Esophagus squamous epithelium (tissue), 5 donors: ENCODE measurements at places on chromosomes 2 and 18. TPM values are rescaled to one million over a fixed set of nuclear protein-coding genes. Genes with fewer than 3 reads are reported as not detected.

DNA sequence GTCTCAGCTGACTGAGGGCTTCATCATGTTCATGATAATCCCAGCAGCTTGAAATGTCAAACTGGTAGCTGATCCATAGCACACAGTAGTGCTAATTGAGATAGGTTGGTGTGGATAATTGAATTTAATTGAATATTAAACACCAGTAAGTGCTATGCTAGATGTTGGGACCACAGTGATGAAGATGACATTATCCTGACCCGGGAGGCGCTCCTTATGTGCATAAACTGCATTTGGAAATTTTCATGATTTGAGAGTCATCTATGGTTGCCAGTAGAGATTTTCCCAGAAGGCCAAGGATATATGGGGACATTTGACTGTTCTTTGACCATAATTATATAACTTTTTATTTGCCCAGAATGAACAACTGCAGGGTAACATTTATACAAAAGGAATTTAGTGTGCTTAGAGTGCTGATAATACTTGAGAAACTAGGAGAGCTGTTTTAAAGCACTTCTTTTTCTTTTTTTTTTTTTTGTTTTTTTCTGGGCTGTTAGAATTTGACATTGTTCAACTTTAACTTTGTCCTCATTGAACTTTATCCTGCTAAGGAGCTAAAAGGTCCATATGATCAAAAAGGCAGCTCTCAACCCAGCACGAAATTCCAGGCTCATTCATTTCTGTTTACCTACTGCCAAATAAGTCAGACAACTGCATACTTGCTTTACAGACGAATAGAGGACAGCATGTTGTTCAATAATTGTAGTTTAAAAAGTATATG, 242.8 kb downstream of the NEDD4L start:
- no peak for DNase-seq

DNA sequence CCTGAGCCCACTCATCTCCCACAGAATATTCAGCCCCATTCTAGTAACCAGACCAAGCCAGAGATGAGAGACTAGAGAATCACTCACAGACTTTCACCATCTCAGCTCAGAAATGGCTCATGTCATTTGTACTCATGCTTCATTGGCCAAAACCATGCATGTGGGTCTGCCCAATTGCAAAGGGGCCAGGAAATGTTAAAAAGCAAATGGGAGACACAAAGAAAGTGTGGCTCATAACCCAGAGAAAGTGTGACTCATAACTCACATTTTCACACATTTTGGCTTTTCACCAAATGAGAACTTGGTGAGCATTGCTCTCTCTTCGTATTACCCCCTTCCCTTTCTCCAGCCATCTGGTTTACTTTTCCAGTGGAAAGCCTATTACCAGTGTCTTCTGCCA, 66.2 kb downstream of the MDH1 start:
- DNase-seq = no peak

GRCh38 chr2:46547223-46548102, 68.1 kb downstream of the TMEM247 start:
- no peak for DNase-seq

DNA sequence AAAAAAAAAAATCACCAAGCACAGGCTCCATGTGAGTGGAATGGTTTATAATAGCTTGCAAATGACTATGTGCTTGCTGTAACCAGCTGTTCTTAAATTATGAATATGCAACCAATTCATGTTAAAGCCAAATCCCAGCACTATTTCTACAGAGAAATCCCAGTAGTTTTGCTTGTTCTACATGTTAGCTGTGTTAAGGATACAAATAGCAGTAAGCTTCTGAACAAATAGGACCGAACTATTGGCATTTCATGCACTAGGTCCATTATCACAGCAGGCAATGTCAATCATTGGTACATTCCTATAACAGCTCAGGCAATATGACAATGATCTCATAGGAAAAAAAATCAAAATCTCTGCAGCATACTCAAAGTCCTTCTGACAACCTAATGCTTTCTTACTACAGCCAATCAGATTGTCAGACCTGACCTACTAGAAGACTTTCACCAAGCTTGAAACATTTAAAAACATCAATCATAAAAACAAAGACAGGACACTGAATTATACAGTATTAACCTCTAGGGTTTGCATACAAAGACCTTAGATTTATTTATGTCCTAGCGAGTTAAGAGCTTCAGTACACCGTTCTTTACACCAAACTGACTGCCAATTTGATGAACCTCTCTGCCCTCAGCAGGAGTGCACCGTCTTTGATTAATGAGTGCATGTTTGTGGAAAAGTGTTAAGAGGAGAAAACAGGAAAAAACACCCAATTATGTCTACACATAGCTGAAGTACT, 6.4 kb downstream of the BAZ2B start:
- DNase-seq = no peak

DNA sequence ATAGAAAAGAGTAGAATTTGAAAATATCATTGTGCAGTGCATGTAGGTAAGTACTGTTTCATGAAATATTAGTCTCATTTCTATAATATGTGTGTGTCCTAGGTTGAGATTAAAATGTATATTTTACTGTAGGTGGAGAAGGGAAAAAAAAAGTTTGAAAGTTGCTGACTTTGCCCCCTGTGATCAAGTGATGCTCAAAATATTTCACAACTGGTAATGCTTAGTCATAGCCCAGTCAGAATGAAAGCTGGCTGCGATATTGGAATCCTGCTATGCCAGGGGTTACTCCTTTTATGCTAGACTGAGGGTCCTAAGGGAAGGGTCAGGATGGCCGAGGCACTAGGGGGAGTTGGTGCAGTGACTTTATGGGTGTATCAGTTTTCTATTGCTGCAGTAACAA, 19.5 kb upstream of the CFAP36 start:
- no peak for DNase-seq

GRCh38 chr2:85132834-85133637, at the start of gene TCF7L1:
TCF7L1 (plus strand) TSS chr2:85133392; CDS start chr2:85133685, 293 bp downstream.
- no peak for DNase-seq

GRCh38 chr2:124804014-124804940, 779.2 kb downstream of the CNTNAP5 start:
- no peak for DNase-seq

GRCh38 chr2:104368089-104368488, 485.8 kb upstream of the POU3F3 start:
- DNase-seq = no peak

GRCh38 chr2:12257476-12257875, 459.3 kb upstream of the TRIB2 start:
- no peak for DNase-seq

GRCh38 chr2:74741629-74742028, 87.6 kb downstream of the SEMA4F start:
- DNase-seq = no peak

GRCh38 chr18:55422456-55423180, 165.4 kb downstream of the TCF4 start:
- DNase-seq = no peak

- no peak for DNase-seq
Observed at GRCh38 chr2:235011929-235012631, 60.3 kb downstream of the SH3BP4 start.

DNA sequence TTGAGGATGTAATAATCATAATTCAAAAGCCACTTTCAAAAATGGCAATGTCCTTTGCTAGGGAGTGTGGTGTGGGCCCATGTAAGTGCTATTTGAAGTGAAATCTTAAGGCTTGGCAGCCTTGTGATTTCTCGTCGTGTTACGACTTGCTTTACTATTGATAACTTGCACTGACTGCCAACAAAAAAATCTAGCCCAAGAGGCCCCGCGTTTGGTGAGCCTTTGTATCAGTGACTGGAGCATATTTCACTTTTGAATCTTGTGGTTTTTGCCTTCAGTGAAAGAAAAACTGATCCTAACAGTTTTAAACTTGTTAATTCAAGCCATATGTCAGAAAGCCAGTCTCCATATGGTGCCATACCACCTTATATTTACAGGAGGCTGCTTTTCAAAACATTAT, 248.0 kb downstream of the TMEM182 start:
- DNase-seq = no peak

DNA sequence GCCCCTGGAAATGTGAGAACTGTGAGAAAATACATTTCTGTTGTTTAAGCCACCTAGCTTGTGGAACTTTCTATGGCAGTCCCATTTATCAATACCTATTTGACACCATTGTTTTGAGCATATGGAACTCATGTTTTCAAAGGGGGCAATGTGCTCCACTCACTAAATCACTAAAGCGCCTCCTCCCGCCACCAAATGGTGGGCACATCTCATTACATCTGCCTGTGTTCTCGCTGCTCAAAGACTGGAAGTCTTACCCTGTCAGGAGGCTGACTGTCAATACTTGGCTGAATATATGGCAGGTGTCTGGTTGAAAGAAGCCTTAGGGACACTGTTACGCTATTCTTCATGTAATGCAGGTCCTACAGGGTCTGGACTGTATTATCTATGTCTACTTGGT, 767.7 kb downstream of the TSN start:
- DNase-seq = no peak

DNA sequence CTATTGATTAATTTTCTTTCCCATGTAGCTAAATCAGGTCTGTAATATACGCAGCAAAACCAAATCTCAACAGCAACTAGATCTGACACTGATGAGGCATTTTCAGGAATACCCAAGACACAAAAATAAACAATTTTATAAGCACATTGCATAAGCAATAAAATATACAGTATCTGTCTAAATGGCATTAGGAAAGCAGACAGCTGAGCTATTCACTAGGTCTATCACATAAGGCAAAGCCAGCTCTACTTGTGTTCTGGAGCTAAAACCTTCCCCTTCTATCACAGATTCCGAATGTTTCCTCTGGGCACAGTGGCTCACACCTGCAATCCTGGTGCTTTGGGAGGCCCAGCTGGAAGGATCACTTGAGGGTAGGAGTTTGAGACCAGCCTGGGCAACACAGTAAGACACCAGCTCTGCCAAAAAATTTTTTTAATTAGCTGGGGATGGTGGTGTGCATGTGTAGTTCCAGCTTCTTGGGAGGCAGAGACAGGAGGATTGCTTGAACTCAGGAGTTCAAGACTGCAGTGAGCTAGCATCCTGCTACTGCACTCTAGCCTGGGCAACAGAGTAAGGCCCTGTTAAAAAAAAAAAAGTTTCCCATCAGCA, 21.1 kb downstream of the PTPN2 start:
- no peak for DNase-seq

- DNase-seq = no peak
Observed at GRCh38 chr18:51076503-51076902, 46.5 kb downstream of the SMAD4 start.

DNA sequence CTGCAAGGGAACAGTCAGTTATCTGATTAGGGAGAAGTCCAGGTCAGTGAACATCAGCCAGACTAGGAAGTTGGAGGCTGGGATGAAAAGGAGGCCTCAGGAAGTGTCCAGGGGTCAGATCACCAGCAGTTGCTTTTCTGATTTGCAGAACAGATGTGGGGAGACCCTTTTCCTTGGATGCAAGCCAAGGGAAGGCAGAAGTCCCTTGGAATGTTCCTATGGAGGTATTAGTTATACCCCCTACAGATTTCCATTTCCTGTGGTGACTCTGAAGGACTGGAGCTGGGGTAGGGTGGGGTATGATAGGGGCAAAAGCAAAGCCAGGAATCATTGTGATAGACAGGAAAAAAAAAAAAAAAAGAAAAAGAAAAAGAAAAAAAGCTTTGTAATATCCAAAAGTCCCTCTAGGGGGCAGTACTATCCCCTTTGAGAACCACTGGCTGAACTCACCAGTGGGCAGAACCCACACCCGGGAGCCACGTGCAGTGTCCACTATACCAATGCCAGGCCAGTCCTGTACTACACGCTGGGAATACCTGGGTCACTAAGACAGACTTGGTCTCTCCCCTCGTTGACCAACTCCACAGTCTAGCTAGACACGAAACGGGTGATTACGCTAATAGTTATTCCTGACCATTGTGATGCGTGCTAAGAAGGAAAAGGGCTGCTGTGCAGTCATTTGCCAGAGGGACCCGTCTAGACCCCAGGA, 7.4 kb downstream of the DYSF start:
- no peak for DNase-seq

- DNase-seq = no peak
Observed at GRCh38 chr2:176852667-176853066, 359.9 kb upstream of the HNRNPA3 start.

DNA sequence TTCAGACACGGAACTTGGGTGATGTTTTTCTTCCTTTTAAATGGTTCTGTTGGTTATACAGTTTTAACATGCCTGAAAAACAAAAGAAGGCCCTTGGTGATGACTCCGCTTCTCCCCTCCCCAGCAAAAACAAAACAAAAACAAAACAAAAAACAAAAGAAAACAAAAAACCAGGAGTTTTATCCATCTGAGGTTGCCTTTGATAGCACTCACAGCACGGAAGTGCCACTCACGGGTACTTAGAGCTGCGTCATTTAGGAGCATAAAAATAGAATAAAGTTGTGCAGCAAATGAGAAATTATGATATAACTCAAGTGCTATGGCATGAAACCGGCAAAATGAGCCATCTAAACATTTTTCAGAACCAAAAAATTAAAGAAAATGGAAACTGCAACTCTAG, 57.7 kb downstream of the ZEB2 start:
- DNase-seq = no peak

GRCh38 chr2:222891890-222892289, 31.1 kb downstream of the ACSL3 start:
- no peak for DNase-seq

Gene SERPINB2
- total RNA-seq = 144 TPM

Gene MARCO
- 0.87 TPM for total RNA-seq

Gene ASB18
- not detected for total RNA-seq

Gene RAB11FIP5
- 12.2 TPM for total RNA-seq
